Stimulated activated CD4-positive, alpha-beta T cell treated with anti-CD3 and anti-CD28 coated beads, Interleukin-1b, Interleukin-23, amount 100 ng/mL, for 4 hours (primary cell): ENCODE measurements at places on chromosomes 2 and 18.

GRCh38 chr18:21177822-21178221 lies 64.2 kb upstream of the GREB1L start:
- no peak for DNase-seq

- no peak for DNase-seq
These were observed 9.0 kb downstream of the PMAIP1 start for GRCh38 chr18:59908799-59909198.

- DNase-seq = no peak
These were observed 591 bp downstream of the SLC16A14 start for GRCh38 chr2:230068016-230068650.

GRCh38 chr2:74317701-74318100 lies 25.5 kb downstream of the SLC4A5 start:
- no peak for DNase-seq

- DNase-seq = no peak
These were observed 1044.0 kb upstream of the PIK3C3 start for GRCh38 chr18:40911041-40911440.

GRCh38 chr2:37466533-37467222 lies 122.2 kb downstream of the QPCT start:
- DNase-seq = no peak

GRCh38 chr2:219995991-219996765 lies 368.7 kb downstream of the SLC4A3 start:
- DNase-seq = no peak

DNA sequence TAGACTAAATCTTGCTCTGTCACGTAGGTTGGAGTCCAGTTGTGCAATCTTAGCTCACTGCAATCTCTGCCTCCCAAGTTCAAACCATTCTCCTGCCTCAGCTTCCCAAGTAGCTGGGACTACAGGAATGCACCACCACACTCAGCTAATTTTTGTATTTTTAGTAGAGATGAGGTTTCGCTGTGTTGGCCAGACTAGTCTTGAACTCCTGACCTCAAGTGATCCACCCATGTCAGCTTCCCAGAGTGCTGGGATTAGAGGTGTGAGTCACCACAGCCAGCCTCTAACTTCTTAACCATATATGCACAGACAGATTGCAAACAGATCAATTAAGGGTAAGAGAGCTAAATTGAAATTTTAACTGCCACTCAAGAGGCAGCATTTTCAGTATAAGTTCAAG lies 22.1 kb upstream of the CNGA3 start:
- DNase-seq = no peak

DNA sequence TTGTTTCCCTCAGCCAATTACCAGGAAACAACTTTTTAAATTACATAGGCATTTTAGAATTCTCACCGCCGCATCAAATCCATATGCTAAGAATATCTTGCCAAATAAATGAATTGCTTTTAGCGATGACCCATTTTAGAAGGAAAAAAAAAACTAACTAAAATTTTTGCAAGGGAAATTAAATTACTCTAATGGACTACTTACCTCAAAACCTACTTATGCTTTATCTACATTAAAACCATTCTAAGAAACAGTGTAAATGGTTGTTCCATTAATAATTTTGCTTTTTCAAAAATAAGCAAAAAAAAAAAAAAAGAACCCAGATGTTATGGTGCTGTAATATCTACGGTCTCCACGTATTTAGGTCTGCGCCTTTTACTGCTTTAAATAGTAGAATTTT lies 73.5 kb upstream of the CCDC150 start:
- no peak for DNase-seq

- no peak for DNase-seq
These were observed 25.4 kb downstream of the DSG4 start for GRCh38 chr18:31402026-31402373.

- no peak for DNase-seq
These were observed 37.5 kb upstream of the ZNF385B start for GRCh38 chr2:179898873-179899272.

DNA sequence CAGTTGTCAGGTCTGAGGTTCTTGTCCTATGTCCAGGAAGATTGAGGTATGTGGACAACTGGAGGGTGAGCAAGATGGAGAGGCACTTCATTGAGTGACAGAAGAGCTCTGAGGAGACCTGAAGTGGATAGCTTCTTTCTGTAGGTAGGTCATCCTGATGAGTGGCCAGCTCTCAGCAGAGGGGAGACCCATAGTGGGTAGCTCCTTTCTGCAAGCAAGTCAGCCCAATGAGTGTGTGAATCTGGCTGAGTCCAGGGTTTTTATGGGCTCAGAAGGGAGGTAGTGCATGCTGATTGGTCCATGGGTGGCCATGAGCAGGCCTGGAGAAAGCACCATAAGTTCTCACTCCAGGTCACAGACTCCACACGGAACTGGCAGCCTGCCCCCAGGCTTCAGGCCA lies 92.6 kb upstream of the GALNT5 start:
- DNase-seq = no peak

- no peak for DNase-seq
These were observed 1207.7 kb downstream of the SUCLG1 start for GRCh38 chr2:83251321-83251872.
